Caco-2 (cell line): ENCODE measurements at places on chromosomes 7 and 10.

GRCh38 chr7:55053651-55054571 lies 35.1 kb downstream of the EGFR start:
- peak overlapping the region; percentile 38 for H3K27ac ChIP-seq
- no peak overlapping the region for H3K4me3 ChIP-seq
- peaks cover 5% of the 10 kb centered on the region; the same call in 1 of the 2 replicates for H3K4me1 ChIP-seq
- no peak for DNase-seq

- no peak overlapping the region for H3K4me3 ChIP-seq
- no peaks in the 10 kb centered on the region for H3K27me3 ChIP-seq
- peaks cover 3% of the 10 kb centered on the region; the same call in 1 of the 2 replicates for H3K36me3 ChIP-seq
- H3K27ac ChIP-seq = no peak overlapping the region
- no peaks in the 10 kb centered on the region for H3K4me1 ChIP-seq
Observed at GRCh38 chr10:68435803-68436202, 28.7 kb upstream of the RUFY2 start.

DNA sequence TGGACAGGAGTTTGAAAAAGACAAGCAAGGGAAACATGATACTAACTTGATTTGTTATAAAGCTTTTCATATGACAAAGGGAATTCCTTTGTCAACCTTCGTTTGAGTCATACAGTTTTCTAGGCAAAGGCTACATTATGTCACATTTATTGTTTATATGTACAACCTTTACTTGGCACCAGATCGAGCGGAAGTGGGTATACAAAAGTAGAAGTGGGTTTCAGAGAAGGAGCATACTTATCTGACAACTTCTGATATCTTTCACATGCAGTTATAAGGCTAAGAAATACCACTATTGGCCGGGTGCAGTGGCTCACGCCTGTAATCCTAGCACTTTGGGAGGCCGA lies 11.0 kb downstream of the STMP1 start:
- no peaks in the 10 kb centered on the region for H3K36me3 ChIP-seq
- H3K27me3 ChIP-seq = no peaks in the 10 kb centered on the region
- H3K4me1 ChIP-seq = no peaks in the 10 kb centered on the region
- H3K4me3 ChIP-seq = no peak overlapping the region

- no peaks in the 10 kb centered on the region; the same call in 1 of the 2 replicates for H3K36me3 ChIP-seq
- no peaks in the 10 kb centered on the region for H3K27me3 ChIP-seq
- H3K27ac ChIP-seq = no peak overlapping the region
- no peak overlapping the region for H3K4me3 ChIP-seq
- no peaks in the 10 kb centered on the region for H3K4me1 ChIP-seq
- DNase-seq = no peak
Observed at GRCh38 chr7:13159467-13160184, 472.2 kb downstream of the ARL4A start.

- no peaks in the 10 kb centered on the region for H3K36me3 ChIP-seq
- H3K27ac ChIP-seq = peak overlapping the region; percentile 96
- peaks cover 26% of the 10 kb centered on the region for H3K4me1 ChIP-seq
- peak overlapping the region; percentile 95 for H3K4me3 ChIP-seq
- H3K27me3 ChIP-seq = no peaks in the 10 kb centered on the region
- DNase-seq = no peak
Observed at GRCh38 chr7:35802649-35803048, 1.8 kb downstream of the SEPTIN7 start.

- no peak overlapping the region for H3K4me3 ChIP-seq
- DNase-seq = no peak
- no peak overlapping the region for H3K27ac ChIP-seq
Observed at GRCh38 chr10:122161795-122162194, 109.3 kb upstream of the BTBD16 start.

DNA sequence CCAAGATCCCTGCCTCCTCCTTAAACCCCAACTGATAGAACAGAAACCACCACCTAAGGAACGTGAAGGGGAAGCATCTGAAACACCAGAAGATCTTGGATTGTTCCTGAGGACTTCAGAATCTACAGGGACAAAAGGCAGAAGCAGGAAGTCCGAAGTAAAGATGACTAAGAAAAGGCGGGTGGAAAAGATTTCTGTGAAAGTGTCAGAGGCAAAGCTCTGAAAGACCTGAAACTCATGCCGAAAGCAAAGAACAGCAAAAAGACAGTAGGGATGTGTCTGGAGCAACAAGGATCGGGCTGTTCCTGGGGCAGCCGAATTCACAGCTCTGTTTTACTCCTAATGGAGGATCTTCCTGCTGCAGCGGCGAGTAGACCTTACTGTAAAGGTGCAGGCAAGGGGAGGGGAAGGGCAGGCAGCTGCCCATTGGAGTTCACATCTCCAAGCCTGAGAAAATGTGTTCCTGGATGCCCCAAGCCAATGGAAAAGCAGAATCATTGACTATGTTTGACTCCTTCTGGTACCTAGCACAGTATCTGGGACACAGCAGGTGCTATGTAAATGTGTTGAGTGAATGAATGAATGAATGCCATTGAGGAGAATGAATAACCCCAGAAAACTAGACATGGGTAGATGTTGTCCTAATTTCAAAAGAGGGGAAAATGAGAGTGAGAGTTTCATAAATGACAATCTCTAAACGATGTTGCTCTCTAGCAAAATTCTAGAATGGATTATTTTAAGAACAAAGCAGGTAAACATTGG lies 40.4 kb downstream of the PDIA4 start:
- DNase-seq = peak; percentile 45
- H3K27ac ChIP-seq = peak overlapping the region; percentile 85
- H3K4me1 ChIP-seq = peaks cover 13% of the 10 kb centered on the region

- H3K36me3 ChIP-seq = no peaks in the 10 kb centered on the region
- H3K27me3 ChIP-seq = no peaks in the 10 kb centered on the region; the same call in 1 of the 2 replicates
- no peak for DNase-seq
- no peaks in the 10 kb centered on the region for H3K4me1 ChIP-seq
Observed at GRCh38 chr7:49766966-49767365, 6.5 kb upstream of the VWC2 start.

GRCh38 chr10:26486304-26486703 lies 48.2 kb downstream of the APBB1IP start:
- H3K27me3 ChIP-seq = no peaks in the 10 kb centered on the region
- H3K4me3 ChIP-seq = no peak overlapping the region

- H3K27ac ChIP-seq = no peak overlapping the region
- DNase-seq = no peak
- H3K36me3 ChIP-seq = no peaks in the 10 kb centered on the region
Observed at GRCh38 chr10:14498326-14498725, 167.6 kb upstream of the FRMD4A start.

DNA sequence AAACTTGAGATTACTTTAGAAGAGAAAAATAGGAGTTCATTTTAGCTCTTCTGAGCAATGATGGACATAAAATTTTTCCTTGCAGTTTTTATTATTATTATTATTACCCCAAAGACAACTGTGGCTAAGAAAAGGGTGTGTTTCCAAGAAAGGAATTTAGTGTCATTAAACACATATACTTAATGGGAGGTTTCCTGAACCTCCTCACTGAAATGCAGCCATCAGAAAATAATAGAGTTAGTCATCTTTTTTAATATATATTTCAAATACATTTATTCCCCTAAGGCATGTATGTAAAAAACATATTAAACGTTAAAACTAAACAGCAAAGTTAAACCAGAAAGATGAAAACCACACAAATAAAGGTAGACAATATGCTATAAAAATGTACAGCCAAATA lies 66.8 kb downstream of the CRPPA start:
- H3K4me1 ChIP-seq = no peaks in the 10 kb centered on the region; the same call in 1 of the 2 replicates
- no peak overlapping the region for H3K4me3 ChIP-seq
- no peak overlapping the region for H3K27ac ChIP-seq
- no peaks in the 10 kb centered on the region for H3K27me3 ChIP-seq
- DNase-seq = no peak

DNA sequence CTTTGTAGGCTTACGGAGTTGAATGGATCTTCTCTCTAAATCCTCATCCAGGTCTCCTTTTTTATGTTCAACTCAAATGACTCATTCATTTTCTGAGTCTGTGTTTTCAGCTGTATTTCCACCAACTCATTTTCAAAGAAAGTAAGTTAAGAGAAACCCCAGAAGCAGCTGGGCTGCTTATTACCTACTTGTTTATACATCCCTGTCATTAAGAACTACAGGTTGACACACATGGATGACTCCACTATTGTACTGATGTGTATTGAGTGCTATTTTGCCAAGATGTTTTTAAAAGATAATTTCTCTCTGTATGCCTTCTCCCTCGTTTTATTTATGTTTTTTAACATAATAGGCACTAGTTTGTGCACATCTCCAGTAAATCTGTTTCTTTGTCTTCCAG lies 41.9 kb downstream of the DGKI start:
- no peak for DNase-seq
- no peak overlapping the region for H3K4me3 ChIP-seq
- no peaks in the 10 kb centered on the region for H3K36me3 ChIP-seq
- no peaks in the 10 kb centered on the region for H3K27me3 ChIP-seq
- H3K27ac ChIP-seq = no peak overlapping the region
- H3K4me1 ChIP-seq = no peaks in the 10 kb centered on the region

GRCh38 chr7:121557034-121557892 lies 161.2 kb upstream of the FAM3C start:
- H3K36me3 ChIP-seq = no peaks in the 10 kb centered on the region
- no peak for DNase-seq
- no peaks in the 10 kb centered on the region for H3K27me3 ChIP-seq
- H3K4me3 ChIP-seq = no peak overlapping the region

DNA sequence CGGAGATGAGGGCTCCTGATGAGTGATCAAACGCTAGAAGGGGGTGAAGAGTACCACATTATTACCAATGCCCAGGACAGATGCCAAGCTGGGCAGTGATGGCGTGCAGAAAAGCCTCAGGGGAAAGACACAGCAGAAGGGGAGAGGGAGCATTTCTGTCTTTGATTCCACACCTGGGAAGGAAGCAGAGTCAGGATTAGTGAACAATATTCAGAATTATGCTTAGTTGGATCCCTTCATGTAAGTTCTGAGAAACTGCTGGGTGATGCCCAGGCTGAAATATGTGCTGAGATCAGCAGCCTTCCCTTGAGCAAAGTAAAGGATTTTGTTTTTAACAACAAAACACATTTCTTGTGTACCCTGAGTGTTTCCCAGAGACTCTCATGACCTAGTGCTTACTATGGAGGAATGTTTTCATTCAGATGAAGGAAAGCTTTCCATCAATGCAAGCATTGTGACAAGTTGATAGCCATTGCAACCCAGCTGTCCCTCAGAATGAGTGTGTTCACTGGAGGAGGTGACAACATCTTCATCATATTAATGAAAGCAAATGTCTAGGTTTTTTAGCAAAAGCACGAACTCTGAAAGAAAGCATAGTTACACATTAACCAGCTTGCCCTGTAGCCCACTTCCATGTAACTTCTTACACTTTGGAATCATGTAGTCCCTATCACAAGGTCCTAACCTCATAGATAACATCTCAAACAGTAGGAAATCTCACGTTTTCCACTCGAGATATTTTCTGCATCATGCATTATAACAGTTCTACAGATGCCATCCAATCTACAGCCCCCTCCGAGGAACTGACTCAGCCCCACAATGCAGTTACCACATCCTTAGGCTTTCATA lies 23.8 kb upstream of the AKR1C1 start:
- H3K4me1 ChIP-seq = peaks cover 31% of the 10 kb centered on the region
- H3K27ac ChIP-seq = peak overlapping the region; percentile 14
- H3K4me3 ChIP-seq = no peak overlapping the region
- no peaks in the 10 kb centered on the region for H3K27me3 ChIP-seq
- DNase-seq = no peak
- no peaks in the 10 kb centered on the region for H3K36me3 ChIP-seq

GRCh38 chr7:30788640-30789333 lies 17.6 kb downstream of the MINDY4 start:
- H3K4me1 ChIP-seq = no peaks in the 10 kb centered on the region
- no peaks in the 10 kb centered on the region for H3K27me3 ChIP-seq
- H3K4me3 ChIP-seq = no peak overlapping the region
- H3K27ac ChIP-seq = no peak overlapping the region

- no peaks in the 10 kb centered on the region for H3K36me3 ChIP-seq
- H3K27me3 ChIP-seq = no peaks in the 10 kb centered on the region
- H3K4me1 ChIP-seq = peaks cover 9% of the 10 kb centered on the region
- H3K4me3 ChIP-seq = no peak overlapping the region
- no peak overlapping the region for H3K27ac ChIP-seq
Observed at GRCh38 chr10:26474026-26474425, 35.9 kb downstream of the APBB1IP start.

DNA sequence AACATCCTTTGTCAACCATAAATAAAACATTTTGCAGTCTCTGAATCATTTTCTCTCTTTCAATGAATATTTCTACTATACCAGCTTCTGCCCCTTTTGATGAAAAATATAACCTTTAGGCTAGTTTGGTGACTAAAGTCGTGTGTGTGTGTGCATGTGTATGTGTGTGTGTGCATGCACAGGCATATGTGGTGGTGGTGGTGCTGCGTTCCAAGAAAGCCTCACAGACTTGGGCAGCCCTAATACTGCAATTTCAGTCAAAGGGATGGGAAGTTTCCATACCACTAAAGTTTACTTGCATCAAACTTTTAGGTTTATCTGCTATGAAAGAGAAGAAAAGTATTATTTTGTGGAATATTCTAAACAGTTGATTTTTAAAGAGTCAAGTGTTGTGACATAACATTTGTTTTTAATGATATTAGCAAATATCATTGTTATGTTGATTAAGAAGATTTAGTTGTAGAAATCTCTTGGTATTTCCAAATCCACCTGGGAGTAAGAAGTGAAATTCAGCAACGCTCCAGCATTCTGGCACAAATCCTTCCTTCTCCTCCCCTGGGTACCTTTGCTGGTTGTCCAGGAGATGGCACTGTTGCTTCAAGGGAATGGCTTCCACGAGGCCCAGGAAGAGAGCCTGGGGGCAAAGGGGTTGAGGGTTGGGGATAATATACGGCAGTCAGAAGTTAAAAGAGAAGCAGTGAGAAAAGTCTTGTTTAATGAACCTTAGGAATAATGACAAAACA lies 41.5 kb downstream of the ASB4 start:
- H3K4me1 ChIP-seq = no peaks in the 10 kb centered on the region
- no peak overlapping the region for H3K4me3 ChIP-seq
- peak; percentile 71 for DNase-seq
- H3K36me3 ChIP-seq = no peaks in the 10 kb centered on the region

DNA sequence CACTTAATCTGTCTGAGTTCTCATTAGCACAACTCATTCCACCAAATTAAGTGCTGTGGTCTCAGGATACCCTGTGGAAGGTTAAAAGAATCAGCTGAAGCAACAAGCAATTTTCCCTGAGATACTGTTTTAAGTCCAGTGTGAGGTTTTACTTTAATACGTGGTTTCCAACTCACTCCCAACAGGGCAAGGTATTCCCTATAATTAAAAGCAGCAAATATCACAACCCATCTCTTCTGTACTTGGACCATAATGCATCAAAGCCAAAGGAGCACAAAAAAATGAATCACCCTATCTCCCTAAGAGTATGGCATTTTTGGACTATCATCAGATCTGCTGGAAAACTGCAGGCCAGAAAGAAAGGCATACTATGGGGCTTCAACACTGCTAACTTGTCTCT lies 4.9 kb downstream of the CADPS2 start:
- H3K27me3 ChIP-seq = peaks cover 4% of the 10 kb centered on the region; the same call in 1 of the 2 replicates
- H3K27ac ChIP-seq = no peak overlapping the region
- no peak overlapping the region for H3K4me3 ChIP-seq

GRCh38 chr7:47587351-47587750 lies 5.4 kb upstream of the TNS3 start:
- peak overlapping the region; percentile 76 for H3K27ac ChIP-seq
- no peak overlapping the region for H3K4me3 ChIP-seq
- no peak for DNase-seq
